ENCODE measurements at places on chromosomes 2 and 18.

GRCh38 chr2:239318151-239318611, 82.6 kb downstream of the HDAC4 start:
- no peak for DNase-seq

- no peak for DNase-seq
Observed at GRCh38 chr18:73638709-73639108, 508.9 kb downstream of the FBXO15 start.

DNA sequence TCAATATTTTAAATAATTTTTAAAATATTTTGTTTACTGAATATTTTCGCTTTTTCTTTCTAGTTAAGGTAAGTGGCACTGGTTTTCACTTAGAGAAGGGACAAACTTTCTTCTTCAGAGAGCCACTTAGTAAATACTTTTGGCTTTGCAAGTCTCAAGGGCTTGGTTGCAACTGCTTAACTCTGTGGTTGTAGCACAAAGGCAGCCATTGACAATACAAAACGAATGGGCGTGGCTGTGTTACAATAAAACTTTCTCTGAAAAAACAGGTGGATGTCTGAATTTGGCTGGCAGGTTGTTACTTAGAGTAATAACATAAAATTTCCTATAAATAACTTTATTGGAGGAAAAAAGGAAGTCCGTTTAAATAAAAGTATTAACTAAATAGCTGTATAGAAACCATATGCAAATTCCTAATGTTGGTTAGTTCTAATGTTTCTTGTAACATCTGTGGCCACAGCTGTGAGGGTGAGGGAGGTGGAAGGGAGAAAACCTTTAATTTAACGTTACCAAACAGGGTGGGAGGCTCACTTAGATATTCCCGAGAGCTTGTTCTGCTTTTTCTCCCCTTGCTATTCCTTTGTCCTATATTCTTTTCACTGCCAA, 62.4 kb upstream of the TNP1 start:
- no peak for DNase-seq

DNA sequence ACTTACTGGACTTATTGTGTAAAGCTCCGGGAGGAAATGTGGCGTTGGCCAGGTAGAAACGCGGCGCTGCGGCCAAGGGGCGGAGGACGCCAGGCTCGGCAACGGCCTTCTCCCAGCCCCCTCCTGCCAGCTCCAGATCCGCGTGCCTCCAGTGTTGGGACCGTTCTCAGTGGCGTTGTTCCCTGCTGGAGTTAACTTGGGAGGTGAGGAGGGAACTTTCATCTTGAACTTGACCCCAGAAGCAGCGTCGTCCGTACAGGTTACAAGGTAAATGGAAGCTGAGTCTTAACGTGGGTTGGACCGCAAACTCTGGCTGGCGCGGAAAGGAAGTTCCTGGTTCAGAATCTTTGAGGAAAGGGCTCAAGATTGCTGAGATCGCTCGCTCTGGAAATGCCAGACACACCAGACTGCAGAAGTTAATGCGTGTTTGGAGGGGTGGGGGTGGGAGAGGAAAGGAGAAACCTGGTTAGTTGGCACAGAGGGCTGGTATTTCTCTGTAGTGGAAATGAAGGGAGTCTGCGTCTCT, 1.3 kb downstream of the TANC1 start:
- DNase-seq: no peak

DNA sequence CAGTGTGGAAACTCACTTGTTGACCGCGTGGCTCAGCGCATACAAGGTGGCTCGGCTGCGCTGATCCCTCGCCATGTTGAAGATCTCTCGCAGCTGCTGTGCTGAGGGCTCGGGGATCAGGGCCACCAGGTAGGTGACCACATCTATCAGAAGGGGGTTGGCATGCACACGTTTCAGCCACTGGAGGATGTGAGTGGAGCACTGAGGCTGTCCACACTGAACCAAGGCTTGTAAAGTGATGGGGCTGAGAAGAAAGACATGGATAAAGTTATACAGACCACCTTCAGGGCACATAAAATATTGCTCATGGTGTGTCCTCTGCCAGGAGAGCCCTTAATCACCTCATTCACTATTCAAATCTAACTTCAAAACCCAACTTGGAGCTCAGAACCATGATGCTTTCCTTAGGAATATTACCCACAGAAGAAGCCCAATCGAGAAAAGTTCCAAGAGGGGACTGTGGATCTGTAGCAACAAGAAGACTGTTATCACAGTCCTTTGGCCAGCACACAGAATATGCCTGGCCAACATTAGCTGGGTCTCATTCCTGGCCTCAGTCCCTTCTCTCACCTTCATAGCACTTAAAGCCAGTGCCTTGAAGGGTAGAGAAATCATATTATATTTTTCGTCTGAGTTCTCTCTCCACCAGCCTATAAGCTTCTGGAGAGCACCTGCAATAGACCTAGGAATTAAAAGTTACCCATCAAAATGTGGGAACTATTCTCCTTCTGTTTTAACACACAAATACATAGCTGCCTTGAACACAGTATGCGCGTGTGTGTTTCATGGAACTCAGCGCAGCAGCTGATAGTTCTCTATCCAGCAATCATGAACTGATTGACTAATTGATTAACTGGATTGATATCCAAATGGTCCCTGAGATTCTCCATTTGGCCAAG, 11.3 kb downstream of the APOB start:
- DNase-seq: no peak

DNA sequence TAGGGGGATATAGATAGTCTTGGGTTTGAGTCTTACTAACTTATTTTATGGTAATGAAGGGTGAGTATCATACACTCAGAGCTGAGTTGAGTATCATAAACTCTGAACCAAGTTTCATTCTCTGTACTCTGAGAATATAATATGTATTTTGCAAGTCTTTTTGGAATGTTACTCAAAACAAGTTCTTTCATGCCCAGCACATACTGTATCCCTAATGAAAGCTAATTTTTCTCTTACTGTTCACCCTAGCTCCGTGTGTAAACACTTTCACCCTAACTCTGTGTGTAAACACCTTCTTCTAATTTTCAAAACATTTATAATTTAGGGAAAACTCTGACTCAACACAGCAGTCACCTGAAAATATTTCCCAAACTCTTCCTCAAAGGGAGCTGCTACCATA, 29.7 kb upstream of the CHST9 start:
- no peak for DNase-seq

DNA sequence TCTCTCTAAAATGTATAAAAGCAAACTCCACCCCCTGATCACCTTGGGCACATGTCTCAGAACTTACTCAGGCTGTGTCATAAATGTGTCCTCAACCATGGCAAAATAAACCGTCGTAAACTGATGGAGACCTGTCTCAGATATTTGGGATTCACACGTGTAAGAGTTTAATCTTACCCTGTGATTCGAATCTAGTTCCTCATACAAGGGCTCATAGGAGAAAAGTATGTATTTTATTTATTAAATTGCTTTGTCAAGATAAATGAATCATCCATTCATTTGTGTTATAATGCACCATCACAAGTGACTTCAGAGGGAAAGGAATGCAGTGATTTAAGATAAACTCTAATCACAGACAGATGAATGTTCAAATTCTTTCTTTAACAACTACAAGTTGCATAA, 712.5 kb upstream of the LRATD1 start:
- no peak for DNase-seq

DNA sequence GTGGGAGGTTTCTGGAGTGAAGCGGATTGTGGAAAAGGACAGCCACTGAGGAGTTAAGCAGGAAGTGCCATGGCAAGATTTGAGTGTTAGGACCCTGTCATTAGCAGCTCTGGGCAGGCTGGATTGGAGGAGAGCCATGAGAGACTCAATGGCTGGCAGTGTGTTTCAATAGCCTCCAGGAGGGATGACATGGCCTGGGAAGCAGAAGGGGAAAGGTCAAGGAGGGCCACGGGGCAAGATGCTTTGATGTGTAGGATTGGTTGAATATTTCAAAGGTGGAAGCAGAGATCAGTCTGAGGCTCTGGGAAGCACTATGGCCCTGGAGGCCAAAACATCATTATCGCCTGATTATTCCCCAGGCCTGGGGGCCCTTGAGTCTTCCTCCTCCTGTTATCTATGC, 229.0 kb upstream of the HS6ST1 start:
- no peak for DNase-seq

- no peak for DNase-seq
Observed at GRCh38 chr2:73897240-73897583, 4.4 kb downstream of the ACTG2 start.

DNA sequence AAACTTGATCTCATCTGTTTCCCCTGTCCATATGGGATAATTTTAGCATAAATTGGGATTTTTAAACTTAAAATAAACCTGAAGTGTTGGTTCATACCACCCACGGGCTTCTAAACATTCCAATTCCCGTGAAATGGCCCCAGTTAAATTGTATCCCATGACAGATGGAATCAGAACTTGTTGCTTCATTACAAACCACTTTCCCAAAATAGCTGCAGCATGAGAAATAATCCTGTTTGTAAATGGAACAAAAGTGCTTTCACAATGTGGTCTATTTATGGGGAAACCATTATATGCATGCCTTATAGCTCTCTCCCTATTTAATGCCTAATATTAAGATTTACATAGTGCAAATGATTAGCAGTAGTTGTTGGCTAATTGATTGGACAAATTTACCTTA, 15.9 kb downstream of the SCG2 start:
- no peak for DNase-seq

GRCh38 chr2:154455166-154455565, 243.3 kb upstream of the KCNJ3 start:
- DNase-seq: no peak

DNA sequence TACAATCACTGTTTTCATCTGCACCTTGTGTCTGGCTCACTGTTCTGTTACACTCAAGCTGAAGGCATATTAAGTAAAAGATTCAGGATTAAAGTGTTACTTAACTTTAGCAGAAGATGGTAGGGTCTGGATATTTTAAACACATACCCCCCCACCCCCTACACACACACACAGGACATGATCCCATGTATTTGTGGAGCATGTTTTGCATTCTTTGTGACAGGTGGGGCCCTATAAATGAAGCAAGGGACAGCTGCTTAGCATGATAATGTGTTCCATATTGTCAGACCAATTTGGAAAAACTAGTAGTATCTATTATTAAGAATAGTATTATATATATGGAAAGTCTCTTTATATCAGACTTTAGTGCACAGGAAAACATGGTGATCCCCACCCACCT, 335.2 kb upstream of the TNP1 start:
- no peak for DNase-seq

GRCh38 chr18:811182-811891, 705 bp downstream of the YES1 start:
- no peak for DNase-seq

- DNase-seq: no peak
Observed at GRCh38 chr2:28271231-28271918, 121.3 kb upstream of the FOSL2 start.

DNA sequence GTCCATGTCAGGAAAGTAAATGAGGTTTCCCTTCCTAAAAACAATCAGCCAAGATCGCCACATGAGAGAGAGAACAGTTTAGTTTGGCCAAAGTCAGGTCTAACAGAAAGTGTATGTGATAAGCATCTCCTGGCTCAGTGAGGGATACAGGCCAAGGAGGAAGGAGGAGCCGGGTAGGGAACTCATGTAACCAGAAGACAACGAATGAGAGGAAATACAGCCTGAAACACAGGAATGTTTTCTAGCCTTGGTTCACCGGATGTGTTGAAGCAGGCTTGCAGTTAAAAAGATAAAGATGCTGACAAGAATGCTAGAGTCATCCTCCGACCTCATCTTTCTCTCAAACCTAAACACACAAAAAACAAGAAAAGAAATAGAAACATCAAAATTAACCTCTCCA, 283.9 kb upstream of the SIX2 start:
- DNase-seq: no peak

GRCh38 chr18:58581265-58581664, 47.6 kb downstream of the ALPK2 start:
- DNase-seq: no peak

- DNase-seq: no peak
Observed at GRCh38 chr2:197606180-197606579, 69.2 kb downstream of the RFTN2 start.

GRCh38 chr2:67083951-67084350, 313.2 kb upstream of the ETAA1 start:
- DNase-seq: no peak

GRCh38 chr2:168469281-168469988, 13.4 kb downstream of the CERS6 start:
- no peak for DNase-seq

DNA sequence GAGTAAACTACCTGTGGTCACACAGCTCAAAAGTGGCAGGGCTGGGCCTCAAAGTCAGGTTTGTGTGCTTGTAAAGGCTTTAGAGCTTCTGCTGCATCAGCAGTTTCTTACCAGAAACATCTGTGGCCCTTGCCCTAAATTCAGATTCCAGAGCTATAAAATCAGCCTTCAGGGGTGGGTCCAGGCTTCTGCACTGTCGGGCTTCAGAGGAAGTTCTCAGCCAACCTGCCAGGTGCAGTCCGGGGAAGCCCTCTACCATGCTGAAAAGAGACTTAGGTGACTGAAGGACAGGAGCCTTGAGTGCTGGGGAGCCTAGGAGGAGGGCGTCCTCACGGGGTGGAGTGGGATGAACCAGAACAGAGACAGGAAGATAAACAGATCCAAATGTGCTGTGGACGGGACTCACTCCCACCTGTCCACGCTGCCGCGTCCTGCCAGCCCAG, 69.9 kb upstream of the HS6ST1 start:
- no peak for DNase-seq

DNA sequence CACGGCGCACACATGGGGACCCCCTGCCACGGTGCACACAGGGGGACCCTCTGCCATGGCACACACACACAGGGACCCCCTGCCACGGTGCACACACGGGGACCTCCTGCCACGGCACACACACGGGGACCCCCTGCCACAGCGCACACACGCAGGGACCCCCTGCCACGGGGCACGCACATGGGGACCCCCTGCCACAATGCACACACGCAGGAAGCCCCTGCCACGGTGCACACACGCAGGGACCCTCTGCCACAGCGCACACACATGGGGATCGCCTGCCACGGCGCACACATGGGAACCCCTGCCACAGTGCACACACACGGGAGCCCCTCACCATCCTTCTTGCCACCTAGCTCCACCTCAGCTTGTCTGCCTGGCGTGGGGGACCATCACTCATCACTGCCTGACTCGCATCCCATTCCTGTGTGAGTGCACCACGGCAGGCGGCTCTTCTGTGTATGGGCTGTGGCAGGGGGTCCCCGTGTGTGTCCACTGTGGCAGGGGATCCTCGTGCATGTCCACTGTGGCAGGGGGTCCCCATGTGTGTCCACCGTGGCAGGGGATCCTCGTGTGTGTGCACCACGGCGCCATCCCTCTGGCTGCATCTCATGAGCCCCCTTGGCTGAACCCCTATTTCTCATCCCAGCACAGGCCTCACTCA, 206.7 kb downstream of the EIPR1 start:
- no peak for DNase-seq

- DNase-seq: no peak
Observed at GRCh38 chr2:179336782-179337534, 72.3 kb upstream of the SESTD1 start.

- no peak for DNase-seq
Observed at GRCh38 chr2:140136366-140136765, 1356.2 kb upstream of the NXPH2 start.

All from stimulated activated CD4-positive, alpha-beta T cell treated with anti-CD3 and anti-CD28 coated beads, Interleukin-1b, Interleukin-23, amount 100 ng/mL, for 1 hour (primary cell).